ENCODE measurements at places on chromosomes 13 and 19.
A peak's percentile ranks its signal among the peaks of the same experiment; 100 is the strongest.

- no peak for DNase-seq
Observed at GRCh38 chr19:46571495-46571894, 29.6 kb upstream of the CALM3 start.

DNA sequence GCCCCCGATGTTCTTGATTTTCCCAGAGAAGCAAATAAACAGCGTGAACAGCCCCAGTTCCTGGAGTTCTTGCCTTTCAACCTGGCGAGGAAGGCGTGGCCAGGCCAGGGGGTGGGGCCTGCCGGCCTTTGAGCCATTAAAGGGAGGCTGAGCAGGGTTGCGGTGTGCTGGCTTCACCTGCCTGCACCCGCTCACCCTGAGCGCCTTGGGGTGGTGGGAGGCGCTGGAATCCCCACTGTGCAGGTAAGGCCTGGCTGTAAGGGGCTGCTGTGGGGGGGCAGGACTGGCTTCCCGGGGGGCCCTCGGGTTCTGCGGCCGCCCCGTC lies 2.7 kb upstream of the MISP start:
- no peak for DNase-seq

DNA sequence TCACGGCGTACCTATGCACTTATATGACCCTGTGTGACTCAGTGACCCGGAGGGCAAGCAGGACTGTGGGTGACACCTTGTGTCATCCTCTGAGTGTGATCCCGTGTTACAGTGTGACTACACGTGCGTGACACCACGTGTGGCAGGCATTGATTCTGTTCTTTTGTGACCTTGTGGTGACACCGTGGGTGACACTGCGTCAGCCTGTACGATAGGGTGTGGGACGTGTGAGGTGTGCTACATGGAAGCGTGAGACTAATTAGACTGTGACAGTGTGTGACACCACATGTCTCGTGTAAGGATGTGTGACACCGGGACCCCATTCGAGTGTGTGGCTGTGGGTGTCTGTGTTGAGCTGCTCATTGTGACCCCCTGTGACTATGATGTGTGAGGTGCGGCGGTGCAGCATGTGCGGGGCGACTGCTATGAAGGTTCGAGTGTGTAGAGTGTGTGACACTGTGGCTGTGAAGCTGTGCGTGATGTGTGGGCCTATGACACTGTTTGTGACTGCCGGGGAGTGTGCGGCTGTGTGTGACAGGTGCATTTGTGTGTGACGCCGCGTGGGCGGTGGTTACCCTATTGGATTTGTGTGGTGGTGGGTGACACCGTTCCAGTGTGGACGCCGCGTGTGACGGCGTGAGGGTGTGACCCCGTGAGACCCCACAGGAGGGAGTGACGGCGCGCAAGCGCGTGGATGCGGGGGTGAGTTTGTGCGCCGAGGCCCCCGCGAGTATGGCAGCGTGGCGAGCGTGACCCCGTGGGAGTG lies 399 bp upstream of the SPTBN4 start:
- peak; percentile 64 for DNase-seq

DNA sequence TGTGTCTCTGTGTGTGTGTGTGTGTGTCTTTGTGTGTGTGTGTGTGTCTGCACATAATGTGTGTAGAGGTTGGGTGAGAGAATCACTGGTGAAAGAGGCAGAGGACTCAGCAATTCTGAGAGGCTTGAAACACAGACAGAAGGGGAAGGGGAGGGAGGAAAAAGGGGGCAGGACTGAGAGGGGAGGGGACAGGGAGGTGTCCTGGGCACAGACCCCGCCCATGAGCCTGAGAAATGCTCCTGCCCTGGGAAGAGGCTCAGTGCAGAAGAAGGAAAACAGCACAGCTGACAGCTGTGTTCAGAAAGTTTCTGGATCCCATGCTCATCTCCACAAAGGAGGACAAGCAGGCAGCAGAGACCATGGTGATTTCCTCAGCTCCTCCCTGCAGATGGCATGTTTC lies 59.1 kb upstream of the CEACAM8 start:
- DNase-seq = no peak

DNA sequence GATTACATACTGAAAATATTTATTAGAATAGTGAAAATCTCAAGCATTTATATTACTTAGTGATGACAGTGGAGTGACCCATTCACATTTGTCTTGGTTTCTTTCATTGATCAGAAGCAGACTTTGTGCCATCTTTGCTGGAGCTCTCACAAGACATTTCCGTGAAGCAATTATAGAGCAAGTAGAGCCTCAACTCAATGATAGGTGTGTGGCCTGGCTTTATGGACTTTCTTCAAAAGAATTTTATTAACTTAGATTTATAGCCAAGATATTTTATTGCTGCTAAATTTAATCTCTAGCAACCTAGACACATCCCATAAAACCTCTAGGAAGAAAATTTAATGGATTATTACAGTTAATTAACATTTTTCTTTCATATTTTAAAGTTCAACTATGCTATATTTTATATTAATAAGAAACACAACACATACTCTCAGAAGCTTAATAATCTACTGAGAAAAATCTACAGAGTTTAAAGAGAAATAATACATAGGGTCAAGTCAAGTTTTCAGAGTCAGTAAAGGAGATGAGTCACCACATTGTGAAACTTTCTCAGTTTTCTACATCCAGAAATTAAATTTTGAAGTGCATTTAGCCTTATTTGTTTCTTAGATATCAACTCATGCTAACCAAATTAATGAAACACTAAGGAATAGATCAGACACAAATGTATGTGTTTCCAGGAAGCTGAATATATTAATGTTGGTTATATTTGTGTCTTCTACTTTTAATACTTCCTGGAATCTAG lies 160.5 kb downstream of the LACC1 start:
- no peak for DNase-seq

- no peak for DNase-seq
Observed at GRCh38 chr19:18122424-18122823, 24.8 kb downstream of the MAST3 start.

DNA sequence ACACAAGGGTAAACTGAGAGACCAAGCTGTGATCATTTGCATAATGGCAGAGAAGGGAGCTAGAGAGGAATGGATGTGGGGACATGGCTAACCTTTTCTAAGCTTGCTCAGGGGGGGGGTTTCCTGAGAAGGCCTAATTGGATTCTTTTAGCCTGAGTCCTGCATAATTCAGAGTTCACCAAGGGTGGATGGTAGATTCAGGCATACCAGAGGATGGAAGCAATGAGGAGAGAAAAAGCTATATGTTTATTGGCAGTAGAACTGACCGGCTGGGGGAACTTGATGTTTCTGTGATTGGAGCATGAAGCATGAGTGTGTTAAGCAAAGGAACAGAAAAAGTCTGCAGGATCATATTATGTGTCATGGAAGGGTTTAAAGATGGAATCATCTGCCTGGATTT lies 65.9 kb upstream of the KLF12 start:
- no peak for DNase-seq

DNA sequence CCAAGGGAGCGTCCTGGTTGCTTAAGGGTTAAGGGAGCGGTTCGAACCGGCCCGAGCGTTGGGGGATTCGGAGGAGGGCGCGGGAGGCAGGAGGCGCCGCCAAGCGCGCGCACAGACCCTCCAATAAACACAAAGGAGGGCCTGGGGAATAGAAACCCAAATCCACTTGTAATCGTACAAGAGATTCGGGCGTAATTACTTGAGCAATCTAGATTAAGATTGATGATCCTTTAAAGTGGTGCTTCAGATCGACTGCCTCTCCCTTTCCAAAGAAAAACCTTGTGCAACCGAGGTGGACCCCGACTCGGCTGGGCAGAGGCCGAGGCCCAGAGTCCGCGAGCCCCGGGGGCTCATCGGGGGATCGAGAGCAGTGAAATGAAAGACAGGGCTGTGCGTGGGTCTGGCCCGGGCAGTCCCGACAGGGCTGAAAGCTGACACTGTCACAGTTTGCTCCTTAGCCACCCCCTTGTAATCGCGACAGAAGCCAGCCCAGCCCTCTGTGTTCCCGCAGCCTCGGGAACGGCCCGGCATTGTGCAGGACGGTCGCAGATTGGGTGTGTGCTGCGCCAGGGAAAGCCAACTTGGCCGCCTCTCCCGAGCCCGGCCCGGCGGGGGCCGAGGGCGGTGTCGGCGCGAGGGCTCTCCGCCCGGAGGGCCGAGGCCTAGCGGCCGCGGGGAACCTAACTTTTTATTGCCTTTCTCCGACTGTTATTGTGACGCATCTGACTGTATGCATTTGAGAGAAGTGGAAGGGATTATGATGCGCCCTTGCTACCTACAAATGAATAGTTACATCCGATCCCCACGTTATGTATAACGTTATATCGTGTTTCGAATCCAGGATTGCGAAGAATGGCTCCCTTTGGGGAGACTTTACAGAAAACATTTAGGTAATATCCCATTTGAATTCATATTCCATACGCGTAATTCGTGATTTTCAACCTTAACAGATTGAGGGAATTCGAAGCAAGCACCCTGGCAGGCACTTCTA lies 5.5 kb downstream of the MAB21L1 start:
- DNase-seq = no peak

GRCh38 chr19:50368649-50369570 lies 3.5 kb upstream of the NAPSA start:
- DNase-seq = peak; percentile 61

- no peak for DNase-seq
Observed at GRCh38 chr13:109655206-109655600, 131.2 kb downstream of the IRS2 start.

Data from stimulated activated CD4-positive, alpha-beta T cell treated with anti-CD3 and anti-CD28 coated beads, TNF-alpha, amount 100 ng/mL, for 24 hours (primary cell).